Naive thymus-derived CD4-positive, alpha-beta T cell (primary cell): ENCODE measurements at places on chromosomes 2 and 18. TPM values are rescaled to one million over a fixed set of nuclear protein-coding genes. Genes with fewer than 3 reads are reported as not detected.

RNF125 gene
- total RNA-seq: 35.3 and 37.5 TPM in 2 replicates

SLC9A4 gene
- 0.05 and 0.10 TPM in 2 replicates for total RNA-seq

TET3 gene
- total RNA-seq: 24.9 TPM

C1GALT1C1L gene
- not detected in 2 replicates for total RNA-seq

LYPD6B gene
- total RNA-seq: 0.37 TPM

CYP27A1 gene
- total RNA-seq: 3.9 TPM

LCT gene
- total RNA-seq: not detected

DNAJC5G gene
- total RNA-seq: not detected

NMUR1 gene
- 1.1 and 1.4 TPM in 2 replicates for total RNA-seq

SAG gene
- 0.48 and 0.65 TPM in 2 replicates for total RNA-seq

NAT8 gene
- total RNA-seq: not detected

CNTNAP5 gene
- not detected for total RNA-seq

NYAP2 gene
- not detected in 2 replicates for total RNA-seq

CCDC74B gene
- 1.0 and 1.6 TPM in 2 replicates for total RNA-seq

CHRND gene
- total RNA-seq: not detected

TDRD15 gene
- total RNA-seq: not detected in 2 replicates

LAMA1 gene
- not detected for total RNA-seq

MSTN gene
- total RNA-seq: 0.10 TPM in 1 of 2 replicates, not detected in the other

POTEI gene
- not detected for total RNA-seq

KIAA2012 gene
- not detected for total RNA-seq

SPATA3 gene
- total RNA-seq: not detected in 2 replicates

C2orf74 gene
- total RNA-seq: 24.2 TPM

GMCL1 gene
- 25.0 and 28.6 TPM in 2 replicates for total RNA-seq

SP5 gene
- total RNA-seq: not detected

UPP2 gene
- not detected for total RNA-seq

MC5R gene
- total RNA-seq: not detected

TTC32 gene
- 58.0 TPM for total RNA-seq

FANCL gene
- 13.2 and 14.5 TPM in 2 replicates for total RNA-seq

CD207 gene
- total RNA-seq: not detected

DDX1 gene
- total RNA-seq: 58.0 TPM

DNAH6 gene
- 0.41 and 0.73 TPM in 2 replicates for total RNA-seq

ASTL gene
- total RNA-seq: 7.5 TPM

POMC gene
- total RNA-seq: 7.7 TPM

GPR35 gene
- total RNA-seq: 19.0 TPM

GPR55 gene
- total RNA-seq: 2.5 TPM

KLHL30 gene
- not detected for total RNA-seq

KIAA1328 gene
- 7.8 and 8.1 TPM in 2 replicates for total RNA-seq

TUBB8B gene
- total RNA-seq: not detected

AGXT gene
- not detected for total RNA-seq

CYP20A1 gene
- total RNA-seq: 22.8 and 28.3 TPM in 2 replicates

ANKRD30B gene
- total RNA-seq: not detected

ORC2 gene
- 78.0 TPM for total RNA-seq

DPP4 gene
- 48.9 TPM for total RNA-seq

IMPACT gene
- total RNA-seq: 17.5 TPM

KIF5C gene
- 3.6 TPM for total RNA-seq

UGT1A3 gene
- not detected for total RNA-seq

CDH20 gene
- total RNA-seq: not detected

SLC11A1 gene
- total RNA-seq: 399 TPM

SPOPL gene
- 12.2 TPM for total RNA-seq

LONRF2 gene
- total RNA-seq: not detected

CYS1 gene
- total RNA-seq: not detected

UGT1A5 gene
- total RNA-seq: not detected in 2 replicates

MEIS1 gene
- 5.6 TPM for total RNA-seq

UGT1A1 gene
- total RNA-seq: not detected in 2 replicates

C2orf15 gene
- 3.1 TPM for total RNA-seq
